Activated CD4-positive, alpha-beta T cell treated with anti-CD3 and anti-CD28 coated beads, Interleukin-10, Interleukin-2, amounts not matched to agents 100 ng/mL and 50 ng/mL, durations not matched to agents 16 hours and 8 hours (primary cell): ENCODE measurements at places on chromosomes 13 and 19.
A peak's percentile ranks its signal among the peaks of the same experiment; 100 is the strongest.

GRCh38 chr19:2288818-2289713 lies 7.1 kb upstream of the PEAK3 start:
- no peak for DNase-seq

DNA sequence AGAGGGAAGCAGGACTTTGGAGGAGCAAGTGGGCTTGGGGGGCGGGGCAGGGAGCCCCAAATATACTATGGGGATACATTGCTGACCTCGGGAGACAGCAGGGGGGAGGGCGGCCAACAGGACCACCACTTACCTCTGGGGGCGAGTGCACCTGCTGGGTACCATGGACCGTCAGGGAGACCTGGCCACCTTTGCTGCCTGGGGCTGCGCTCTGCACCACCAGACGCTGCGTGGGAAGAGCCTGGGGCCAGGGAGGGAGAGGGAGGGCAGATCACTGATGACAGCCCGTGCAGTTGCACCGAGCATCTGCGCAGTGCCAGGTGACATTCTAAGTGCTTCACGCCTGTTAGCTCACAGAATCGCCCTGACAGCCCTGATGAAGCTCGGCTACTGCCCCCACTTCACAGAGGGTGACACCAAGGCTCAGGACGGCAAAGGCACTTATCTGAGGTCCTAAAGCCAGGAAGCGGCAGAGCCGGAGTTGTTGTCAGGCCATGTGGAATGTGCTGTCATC lies 24.1 kb downstream of the RFX1 start:
- DNase-seq = no peak

GRCh38 chr19:53132141-53132991 lies at the start of gene ZNF415:
Gene ZNF415, minus strand, starts transcription at chr19:53132910. Its CDS starts 10,234 bp downstream, at chr19:53122676.
- peak; percentile 11 for DNase-seq

DNA sequence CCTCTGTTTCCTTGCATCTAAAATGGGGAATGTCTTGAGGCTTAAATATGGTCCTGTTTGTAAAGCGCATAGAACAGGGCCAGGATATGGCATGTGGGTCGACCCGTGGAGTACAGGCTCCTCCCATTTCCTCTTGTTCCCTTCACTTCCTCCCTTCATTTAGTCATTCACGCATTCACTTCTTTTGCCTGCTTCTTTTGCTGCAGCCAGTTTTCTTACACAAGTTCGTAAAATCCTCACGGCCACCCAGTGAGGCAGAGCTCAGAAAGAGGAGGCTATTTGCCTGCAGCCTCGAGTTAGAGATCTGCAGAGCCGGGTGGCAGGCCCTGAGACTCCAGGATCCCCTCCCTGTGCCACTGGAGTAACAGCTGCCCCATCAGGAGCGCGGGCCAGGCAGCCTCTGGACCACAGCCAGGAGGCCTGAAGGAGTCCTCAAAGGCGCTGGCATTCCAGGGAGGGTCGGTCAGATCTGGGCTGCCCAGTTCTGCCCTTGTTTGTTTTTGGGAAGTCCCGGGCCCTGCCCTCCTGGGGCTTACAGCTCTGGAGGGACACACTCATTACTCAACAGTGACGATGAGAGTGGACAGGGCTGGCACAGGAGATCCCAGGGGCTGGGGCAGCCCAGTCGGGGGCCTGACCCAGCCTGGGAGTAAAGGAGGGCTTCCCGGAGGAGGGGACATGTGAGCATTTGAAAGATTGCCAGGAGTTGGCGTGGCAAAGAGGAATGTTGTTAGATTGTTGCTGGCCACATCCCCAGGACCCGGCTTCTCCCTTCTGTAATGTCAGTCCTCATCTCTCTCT lies 4.6 kb downstream of the PPP5C start:
- peak; percentile 65 for DNase-seq

DNA sequence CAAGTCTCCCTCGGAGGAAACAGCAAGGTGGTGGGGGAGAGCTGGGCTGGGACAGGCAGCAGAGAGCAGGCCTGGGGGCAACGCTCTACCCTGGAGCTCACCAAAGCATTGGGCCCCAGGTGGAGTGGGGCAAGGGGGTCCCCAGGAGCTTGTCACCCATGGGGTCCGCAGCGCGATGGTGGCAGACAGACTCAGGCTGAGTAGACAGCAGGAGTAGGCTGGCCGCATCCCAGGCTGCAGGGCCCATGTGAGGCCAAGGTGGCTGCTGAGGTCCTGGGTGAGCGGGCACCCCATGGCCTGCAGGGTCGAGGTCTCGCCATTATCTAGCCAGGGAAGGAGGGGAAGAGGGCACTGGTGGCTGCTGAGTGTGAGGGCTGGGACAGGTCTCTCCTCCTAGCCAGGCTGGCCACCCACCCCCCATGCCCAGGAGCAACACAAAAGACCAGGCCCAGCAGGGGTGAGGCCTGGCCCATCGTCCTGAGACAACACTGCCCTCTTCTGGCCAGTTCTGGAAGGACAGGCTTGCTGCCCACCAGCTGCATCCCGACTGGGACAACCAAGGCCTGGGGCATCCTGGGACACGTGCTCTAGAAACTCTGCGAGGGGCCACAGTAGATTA lies 33.1 kb downstream of the CEBPG start:
- peak; percentile 77 for DNase-seq

GRCh38 chr13:30253830-30254229 lies 53.5 kb downstream of the KATNAL1 start:
- DNase-seq = peak; percentile 52

DNA sequence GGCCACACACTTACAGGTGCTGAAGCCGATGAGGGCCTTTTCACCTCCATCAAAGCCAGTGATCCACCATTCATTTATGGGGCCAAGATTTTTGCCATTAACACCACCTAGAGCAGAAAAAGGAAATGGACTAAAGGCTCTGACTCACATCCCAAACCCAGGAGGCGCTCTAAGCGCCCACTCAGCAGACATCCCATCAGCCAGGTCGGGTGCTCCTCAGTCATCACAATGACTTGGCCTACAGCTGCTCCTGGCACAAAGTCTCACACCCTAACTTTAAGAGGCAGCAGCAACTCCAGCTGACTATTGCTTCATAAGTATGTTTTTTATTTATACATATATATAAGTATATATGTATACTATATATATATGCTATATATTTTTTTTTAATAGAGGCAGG lies 36.1 kb upstream of the EIF3G start:
- DNase-seq = no peak

GRCh38 chr19:42185277-42185676 lies 32.2 kb downstream of the DEDD2 start:
- DNase-seq = peak; percentile 69

GRCh38 chr19:40632311-40633036 lies 31.3 kb downstream of the LTBP4 start:
- DNase-seq = no peak

DNA sequence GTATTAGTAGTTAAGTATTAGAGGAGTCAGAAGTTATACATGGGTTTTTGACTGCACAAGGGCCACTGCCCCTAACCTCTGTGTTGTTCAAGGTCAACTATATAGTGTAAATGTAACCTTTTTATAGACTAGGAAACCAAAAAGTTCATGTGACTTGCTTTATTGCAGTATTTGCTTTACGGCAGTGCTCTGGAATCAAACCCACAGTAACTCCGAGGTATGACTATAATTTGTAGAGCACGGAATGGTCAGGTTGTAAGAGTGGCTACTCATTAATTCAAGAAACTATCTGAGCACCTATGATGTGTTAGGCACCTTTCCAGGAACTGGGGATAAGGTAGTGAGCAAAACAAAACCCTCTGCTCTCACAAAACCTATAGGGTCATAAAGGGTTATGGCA lies 22.2 kb downstream of the SUPT20H start:
- DNase-seq = no peak

DNA sequence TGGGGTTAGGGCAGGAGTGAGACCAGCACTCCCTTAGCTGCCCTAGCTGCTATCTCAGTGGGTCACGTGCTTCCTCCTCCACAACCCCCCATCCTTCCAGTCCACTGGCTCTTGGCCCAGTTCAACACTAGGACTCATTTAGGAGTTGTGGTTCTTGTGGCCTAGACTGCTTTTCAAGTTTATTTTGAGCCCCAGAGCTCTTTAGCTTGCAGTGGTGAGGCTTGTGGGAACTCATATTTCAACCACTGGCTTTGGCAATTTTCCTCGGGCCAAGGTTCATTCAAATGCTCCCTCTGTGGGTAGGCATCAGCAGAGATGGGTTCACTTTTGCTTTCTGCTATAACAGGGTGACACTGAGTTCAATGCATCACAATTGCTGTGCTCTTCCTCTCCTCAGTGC lies 436.2 kb upstream of the SLITRK5 start:
- DNase-seq = no peak

- DNase-seq = no peak
Observed at GRCh38 chr19:4386041-4386782, 14.1 kb downstream of the SH3GL1 start.

- no peak for DNase-seq
Observed at GRCh38 chr13:37709318-37709717, 110.8 kb upstream of the POSTN start.

DNA sequence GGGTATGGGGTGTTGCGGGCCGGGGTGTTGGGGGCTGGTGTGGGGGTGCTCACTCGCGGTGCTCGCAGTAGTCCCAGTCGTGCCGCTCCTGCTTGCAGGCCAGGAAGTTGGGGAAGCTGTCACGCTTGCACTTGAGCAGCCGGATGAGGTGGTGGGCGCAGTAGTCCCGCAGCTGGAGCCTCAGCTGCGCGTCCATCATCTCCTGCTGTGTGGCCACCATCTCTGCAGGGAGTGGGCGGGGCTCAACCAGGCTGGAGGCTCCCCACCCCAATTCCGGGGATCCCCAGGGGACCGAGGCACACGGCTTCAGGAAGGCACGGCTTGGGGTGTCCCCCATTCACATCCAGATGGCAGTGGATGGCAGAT lies 5.2 kb downstream of the NDUFB7 start:
- no peak for DNase-seq

DNA sequence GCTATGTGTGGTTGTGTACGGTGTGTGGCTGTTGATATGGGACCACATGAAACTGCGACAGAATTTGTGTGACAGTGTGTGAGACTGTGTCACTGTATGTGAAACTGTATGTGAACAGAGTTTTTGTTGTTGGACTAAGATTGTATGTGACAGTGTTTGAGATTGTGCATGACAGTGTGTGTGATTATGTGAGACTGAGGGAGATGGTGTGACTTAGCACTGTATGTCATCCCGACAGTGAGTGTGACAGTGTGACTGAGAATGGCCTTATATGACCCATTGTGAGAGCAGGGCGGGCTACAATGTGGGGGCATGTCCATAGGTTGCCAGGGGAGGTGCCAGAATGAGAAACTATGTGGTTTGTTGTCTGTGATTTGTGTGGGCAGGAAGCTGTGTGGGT lies 930 bp downstream of the ZNF583 start:
- DNase-seq = peak; percentile 5

- DNase-seq = no peak
Observed at GRCh38 chr13:43835701-43836100, 43.8 kb downstream of the CCDC122 start.

DNA sequence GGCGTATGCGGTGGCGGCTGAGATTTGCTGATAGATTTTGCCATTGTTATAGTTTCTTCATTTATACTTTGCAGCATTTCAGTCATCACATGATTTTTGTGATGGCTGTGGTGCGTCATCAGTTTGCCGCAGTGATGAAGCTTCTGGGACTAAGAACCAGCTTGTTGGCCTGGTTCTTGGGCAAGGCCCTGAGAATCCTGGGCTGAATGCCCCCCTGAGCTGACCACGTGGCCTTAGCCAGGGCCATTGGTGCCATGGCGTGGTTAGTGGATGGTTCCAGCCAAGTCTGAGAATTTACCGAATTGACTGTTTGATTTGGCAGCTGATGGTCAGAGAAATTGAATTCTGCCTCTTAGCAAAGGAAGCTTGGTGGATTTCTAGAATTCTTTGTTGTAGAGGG lies 17.8 kb downstream of the GATAD2A start:
- DNase-seq = no peak
